NCI-H2081 treated with DMSO at 0.1 percent for 48 hours (cell line): ENCODE measurements at places on chromosomes 11 and 22.

DNA sequence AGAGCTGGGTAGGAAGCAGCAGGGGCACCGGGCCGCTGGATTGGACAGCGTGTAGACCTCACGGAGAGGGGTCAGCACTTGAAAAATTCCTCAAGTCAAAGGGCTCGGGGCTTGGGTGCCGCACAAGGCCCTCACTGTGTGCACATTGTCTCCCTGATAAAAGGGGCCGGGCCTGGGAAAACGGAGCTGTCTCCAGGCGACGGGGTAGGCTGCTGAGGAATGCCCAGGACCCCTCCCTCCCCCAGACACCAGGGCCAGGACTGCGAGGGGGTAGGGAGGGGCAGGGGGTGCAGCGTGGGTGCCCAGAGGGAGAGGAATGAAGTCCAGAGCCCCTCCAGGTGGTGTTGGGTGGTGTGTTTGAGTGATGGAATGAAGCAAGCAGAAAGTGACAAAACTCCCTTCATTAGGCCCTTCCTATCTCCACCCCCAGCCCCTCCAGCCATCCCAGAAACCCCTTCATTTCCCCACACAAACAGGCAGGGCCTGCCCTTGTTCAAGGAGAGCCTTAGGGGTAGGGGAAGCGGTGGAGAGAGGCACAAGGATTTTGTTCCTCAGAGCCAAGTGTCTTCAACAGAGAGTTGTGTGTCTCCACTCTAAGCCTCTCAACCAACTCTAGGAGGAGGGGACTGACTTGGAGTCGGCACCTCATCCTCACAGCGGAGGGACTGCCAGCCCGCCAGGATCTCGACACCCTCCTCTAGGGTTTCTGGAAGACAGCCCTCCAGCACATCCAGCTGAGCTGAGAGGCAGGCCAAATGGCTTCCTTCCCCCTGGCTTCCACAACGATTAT, 63.9 kb downstream of the SYN3 start:
- no peak for DNase-seq

DNA sequence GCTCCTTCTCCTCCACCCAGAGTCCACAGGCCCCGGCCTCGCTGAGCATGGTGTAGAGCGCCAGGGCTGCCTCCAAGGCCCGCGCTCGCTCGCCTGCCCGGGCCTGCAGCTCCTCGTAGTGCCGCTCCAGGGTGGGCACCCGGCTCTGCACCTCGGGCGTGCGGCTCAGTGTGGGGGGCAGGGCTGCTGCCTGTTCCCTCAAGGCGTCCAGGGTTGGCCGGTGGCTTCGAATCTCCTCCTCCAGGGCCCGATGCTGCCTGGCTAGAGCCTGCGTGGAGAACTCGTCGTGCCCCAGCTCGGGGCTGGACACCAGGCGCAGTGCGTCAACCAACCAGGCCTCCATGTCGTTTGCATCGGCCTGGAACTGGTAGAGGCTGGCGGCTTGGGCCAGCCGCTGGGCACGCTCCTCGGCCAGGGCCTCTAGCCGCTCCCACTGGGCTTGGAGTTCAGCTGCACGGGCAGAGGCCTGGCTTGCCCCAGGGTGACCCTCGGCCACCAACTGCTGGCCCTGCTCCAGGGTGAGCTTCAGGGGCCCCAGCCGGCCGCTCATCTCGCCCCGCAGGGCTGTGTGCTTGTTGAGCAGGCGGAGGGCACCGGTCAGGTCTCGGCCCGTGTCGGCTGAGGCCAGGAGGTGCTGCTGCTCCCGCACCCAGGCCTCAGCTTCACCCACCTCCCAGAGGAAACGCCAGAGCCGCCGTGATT, 24.2 kb downstream of the SPTBN2 start:
- no peak for DNase-seq

- no peak for DNase-seq
Observed at GRCh38 chr11:113593698-113594308, 112.3 kb downstream of the TMPRSS5 start.

- DNase-seq: no peak
Observed at GRCh38 chr11:119624102-119624615, 104.8 kb downstream of the NECTIN1 start.

GRCh38 chr11:25961539-25961938, 370.4 kb upstream of the ANO3 start:
- DNase-seq: no peak
